ENCODE measurements at places on chromosomes 6 and 20. TPM values are rescaled to one million over a fixed set of nuclear protein-coding genes. Genes with fewer than 3 reads are reported as not detected.
A peak's percentile ranks its signal among the peaks of the same experiment; 100 is the strongest.

DNA sequence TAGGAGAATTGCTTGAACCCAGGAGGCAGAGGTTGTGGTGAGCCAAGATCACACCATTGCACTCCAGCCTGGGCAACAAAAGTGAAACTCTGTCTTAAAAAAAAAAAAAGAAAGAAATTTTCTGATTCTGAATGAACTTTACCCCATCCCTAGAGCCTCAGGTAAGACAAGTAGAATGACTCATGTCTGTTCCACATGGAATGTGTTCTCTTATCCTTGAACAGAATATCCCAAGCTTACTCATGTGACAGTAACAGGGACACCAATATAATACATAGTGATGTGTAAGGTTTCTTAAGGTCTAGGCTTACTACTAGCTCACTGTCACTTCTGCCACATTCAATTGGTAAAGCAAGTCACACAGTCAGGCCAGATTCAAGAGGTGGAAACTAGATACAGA is 219.6 kb upstream of the BTBD3 start:
- no peaks in the 10 kb centered on the region for H3K36me3 ChIP-seq
- H3K27me3 ChIP-seq = no peaks in the 10 kb centered on the region
- DNase-seq = no peak
- no peak overlapping the region for H3K27ac ChIP-seq

PTCRA gene
- not detected for total RNA-seq

DNA sequence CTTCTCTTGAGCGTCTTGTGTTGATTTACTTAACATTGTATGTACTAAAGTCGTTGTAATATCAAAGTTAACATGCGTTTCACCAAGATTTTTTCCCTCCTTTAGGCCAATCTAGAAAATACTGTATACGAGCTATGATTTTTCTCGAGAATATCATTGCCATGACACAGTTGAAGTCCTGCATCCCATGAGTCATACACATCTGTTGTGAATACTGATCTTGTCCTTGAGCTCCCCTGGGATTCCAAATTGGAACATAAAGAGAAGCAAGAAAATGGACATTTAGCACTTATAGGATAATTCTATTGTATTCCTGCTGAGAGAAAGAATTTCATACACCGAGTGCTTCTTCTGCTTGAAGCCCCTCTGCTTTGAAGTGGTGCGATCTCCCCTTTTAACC is 109.6 kb downstream of the SLC35B3 start:
- DNase-seq = no peak
- H3K4me1 ChIP-seq = no peaks in the 10 kb centered on the region
- no peak overlapping the region for H3K27ac ChIP-seq
- no peak overlapping the region for H3K4me3 ChIP-seq

DNA sequence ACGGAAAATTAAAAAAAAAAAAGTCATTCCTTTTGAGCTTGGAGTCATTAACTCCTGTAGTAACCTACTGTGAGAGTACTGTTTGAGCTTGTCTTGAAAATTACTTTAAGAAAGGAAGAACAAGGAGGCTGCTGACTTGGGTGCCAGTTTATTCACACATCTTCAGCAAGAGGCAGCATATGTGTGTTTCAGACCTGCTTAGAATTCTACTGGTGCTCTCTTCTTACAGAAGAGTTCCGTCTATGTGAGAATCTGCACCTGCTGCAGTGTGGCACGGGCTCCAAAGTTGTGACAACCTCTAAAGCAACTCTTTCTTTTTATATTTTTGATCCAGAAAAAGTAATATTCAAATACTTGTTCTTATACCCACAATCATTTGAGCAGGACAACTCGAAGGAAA is 117.4 kb upstream of the SOX4 start:
- H3K27me3 ChIP-seq = peaks cover 23% of the 10 kb centered on the region
- no peak overlapping the region for H3K4me3 ChIP-seq
- no peaks in the 10 kb centered on the region for H3K36me3 ChIP-seq
- no peak overlapping the region for H3K27ac ChIP-seq
- no peak for DNase-seq
- no peaks in the 10 kb centered on the region for H3K4me1 ChIP-seq

DNA sequence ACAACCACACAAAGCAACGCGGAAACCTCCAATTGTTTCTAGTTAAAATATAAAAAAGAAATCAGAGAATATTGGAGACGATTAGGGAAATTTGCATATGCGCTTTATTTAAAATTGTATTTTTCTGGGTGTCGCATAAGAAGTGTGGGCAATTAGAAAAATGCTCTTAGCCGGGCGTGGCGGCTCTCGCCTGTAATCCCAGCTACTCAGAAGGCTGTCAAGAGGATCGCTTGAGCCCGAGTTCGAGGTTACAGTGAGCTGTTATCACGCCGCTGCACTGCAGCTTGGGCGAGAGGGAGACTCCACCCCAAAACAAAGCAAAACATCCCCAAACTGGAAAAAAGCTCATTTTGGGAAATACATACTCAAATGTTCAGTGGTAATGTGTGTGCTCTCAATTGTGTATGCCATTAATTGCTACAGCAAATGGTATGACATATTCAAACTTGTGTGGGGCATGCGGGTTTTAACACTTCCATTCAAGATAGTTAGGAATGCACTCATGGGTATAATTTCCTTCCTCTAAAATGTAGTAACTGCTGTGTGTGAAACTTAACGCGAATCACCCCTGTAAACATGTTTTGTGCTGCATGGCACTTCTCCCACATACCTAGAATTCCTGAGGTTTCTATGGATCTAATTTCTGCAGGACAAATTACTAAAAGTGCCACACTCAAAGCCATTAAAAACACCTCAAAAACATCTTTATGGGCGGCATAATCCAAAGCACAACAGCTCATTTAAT is 54.7 kb upstream of the HFE start:
- H3K27me3 ChIP-seq = peaks cover 8% of the 10 kb centered on the region
- H3K36me3 ChIP-seq = peaks cover 7% of the 10 kb centered on the region
- DNase-seq = peak; percentile 70

- peaks cover 4% of the 10 kb centered on the region for H3K36me3 ChIP-seq
- no peak overlapping the region for H3K4me3 ChIP-seq
- no peaks in the 10 kb centered on the region for H3K27me3 ChIP-seq
- H3K27ac ChIP-seq = peak overlapping the region; percentile 70
- DNase-seq = no peak
These were observed 253.7 kb downstream of the TMEM242 start for GRCh38 chr6:157069585-157069984.

DNA sequence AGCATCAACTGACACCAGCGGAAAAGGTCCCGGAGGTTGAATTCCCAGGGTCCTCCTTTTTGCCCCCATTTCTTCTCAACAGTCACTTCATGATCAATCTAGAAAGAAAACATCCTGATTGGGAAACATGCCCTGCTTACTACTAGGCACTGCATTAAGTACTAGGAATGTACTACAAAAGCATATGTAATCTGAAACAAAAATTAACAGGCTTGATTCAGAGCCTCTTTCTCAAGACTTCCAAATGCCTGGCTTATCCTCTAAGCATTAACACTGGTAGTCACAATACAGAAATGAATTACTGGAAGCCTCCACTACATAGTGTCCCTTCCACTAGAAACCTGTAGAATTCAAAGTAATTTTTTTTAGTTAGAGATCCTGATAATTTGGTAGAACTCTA is 84.5 kb upstream of the LYRM2 start:
- no peaks in the 10 kb centered on the region for H3K4me1 ChIP-seq
- no peak overlapping the region for H3K27ac ChIP-seq
- H3K27me3 ChIP-seq = no peaks in the 10 kb centered on the region
- no peak overlapping the region for H3K4me3 ChIP-seq
- peaks cover 35% of the 10 kb centered on the region for H3K36me3 ChIP-seq

MATN4 gene
- 0.64 TPM for total RNA-seq

RAD21L1 gene
- total RNA-seq = not detected

PRPH2 gene
- not detected for total RNA-seq

GRCh38 chr6:3855866-3856265 is 6.7 kb downstream of the FAM50B start:
- H3K36me3 ChIP-seq = peaks cover under 1% of the 10 kb centered on the region
- H3K27ac ChIP-seq = no peak overlapping the region
- peaks cover 20% of the 10 kb centered on the region for H3K27me3 ChIP-seq

SYNDIG1 gene
- not detected for total RNA-seq

PPP1R3D gene
- 8.7 TPM for total RNA-seq

DCDC2 gene
- not detected for total RNA-seq

DNA sequence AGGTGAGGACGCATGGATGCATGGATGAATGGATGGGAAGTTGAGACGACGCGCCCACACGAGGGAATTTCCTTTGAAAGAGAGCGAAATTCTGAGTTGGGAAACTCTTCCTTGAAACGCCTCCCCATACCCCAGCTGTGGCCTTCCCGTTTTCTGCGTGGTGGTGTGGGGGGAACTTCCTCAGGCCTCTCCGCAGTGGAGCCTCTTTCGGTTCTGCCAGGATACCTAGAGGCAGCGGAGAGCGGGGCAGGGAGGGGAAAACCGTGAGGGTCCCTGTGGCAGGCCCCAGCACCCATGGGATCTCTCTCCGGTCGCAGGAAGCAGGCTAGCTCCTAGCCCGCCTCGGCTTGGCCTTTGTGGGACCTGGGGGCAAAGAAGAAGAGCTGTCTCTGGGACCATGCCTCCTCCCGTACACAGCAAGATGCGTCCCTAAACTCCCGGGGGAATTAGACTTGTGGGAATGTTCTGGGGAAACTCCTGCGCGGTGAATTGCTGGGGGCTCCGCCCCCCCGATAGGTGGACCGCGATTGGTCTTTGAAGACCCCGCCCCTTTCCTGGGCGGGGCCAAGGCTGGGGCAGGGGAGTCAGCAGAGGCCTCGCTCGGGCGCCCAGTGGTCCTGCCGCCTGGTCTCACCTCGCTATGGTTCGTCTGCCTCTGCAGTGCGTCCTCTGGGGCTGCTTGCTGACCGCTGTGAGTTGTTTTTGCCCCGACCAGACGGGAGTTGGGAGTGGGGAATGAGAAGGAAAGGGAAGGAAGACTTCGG is at the start of gene CD40:
TSS of gene CD40 (plus strand) at position 611 of the 764 bp plus-strand sequence. CDS start at position 641, 30 bp downstream.
- no peak within 1 kb of the TSS for H3K27ac ChIP-seq
- DNase-seq = peak; percentile 64
- H3K27me3 ChIP-seq = peaks cover 8% of the 10 kb centered on the region
- H3K4me1 ChIP-seq = peaks cover 15% of the 10 kb centered on the region

GABRR1 gene
- total RNA-seq = not detected

TMEM217 gene
- 2.7 TPM for total RNA-seq

DDO gene
- total RNA-seq = not detected

DNA sequence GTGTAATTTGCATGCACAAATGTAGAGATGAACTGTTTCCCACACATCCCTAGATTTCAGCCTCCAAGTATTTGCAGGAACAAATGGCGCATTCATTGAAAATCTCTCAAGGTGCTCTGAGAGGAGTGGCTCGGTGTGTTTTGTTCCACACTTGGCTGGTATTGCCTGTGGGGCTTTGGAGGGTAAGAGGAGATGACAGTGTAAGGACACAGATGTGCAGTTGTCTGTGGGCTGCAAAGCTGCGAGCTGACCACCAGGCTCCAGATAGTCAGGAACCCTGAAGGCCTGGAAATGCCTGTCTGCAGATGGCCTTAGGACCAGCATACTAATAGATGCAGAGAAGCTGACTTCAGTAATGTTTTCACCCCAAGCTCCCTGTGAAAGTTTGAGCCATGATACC is 57.7 kb upstream of the PBOV1 start:
- H3K27ac ChIP-seq = no peak overlapping the region
- H3K27me3 ChIP-seq = no peaks in the 10 kb centered on the region
- H3K4me1 ChIP-seq = no peaks in the 10 kb centered on the region
- no peak overlapping the region for H3K4me3 ChIP-seq
- no peaks in the 10 kb centered on the region for H3K36me3 ChIP-seq

GRCh38 chr20:44768854-44769480 is 23.3 kb downstream of the KCNK15 start:
- no peak overlapping the region for H3K27ac ChIP-seq
- no peaks in the 10 kb centered on the region for H3K4me1 ChIP-seq
- H3K4me3 ChIP-seq = no peak overlapping the region

DNA sequence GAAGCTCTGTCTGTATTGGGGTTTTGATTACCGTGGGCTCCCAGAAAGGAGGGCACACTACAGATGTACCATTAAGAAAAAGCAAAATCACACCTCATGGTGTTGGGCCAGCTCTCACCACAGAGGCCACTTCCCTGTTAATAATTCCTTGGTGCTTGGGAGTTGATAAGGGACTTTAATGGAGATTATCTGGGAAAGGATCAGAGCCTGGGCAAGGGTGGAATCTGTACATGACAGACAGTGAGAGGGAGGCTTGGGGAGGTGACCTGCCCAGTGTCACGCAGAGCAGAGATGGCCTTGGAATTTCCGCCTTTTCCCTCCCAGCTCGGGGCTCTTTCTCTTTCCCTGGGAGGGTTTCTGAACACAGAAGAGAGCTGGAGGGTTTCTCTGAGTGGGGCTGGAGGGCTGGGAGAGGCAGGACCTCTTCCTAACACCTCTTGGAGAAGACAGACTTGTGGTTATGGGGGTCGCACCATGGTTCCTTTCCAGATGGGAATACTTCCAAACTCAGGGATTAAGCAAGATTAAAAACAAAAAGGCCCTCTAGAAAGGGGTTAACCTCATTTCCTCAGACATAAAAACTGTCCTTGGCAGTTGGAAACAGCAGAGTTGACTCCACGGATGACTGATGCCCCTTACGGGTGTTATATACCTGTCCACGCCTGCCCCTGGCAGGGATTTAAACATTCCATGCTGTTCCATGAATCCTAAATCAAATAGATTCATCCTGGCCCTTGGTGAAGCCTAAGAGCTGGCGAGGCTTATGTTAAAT is 16.8 kb upstream of the KCNK16 start:
- no peak overlapping the region for H3K27ac ChIP-seq
- peaks cover 28% of the 10 kb centered on the region for H3K27me3 ChIP-seq
- H3K36me3 ChIP-seq = no peaks in the 10 kb centered on the region
- DNase-seq = no peak

DNA sequence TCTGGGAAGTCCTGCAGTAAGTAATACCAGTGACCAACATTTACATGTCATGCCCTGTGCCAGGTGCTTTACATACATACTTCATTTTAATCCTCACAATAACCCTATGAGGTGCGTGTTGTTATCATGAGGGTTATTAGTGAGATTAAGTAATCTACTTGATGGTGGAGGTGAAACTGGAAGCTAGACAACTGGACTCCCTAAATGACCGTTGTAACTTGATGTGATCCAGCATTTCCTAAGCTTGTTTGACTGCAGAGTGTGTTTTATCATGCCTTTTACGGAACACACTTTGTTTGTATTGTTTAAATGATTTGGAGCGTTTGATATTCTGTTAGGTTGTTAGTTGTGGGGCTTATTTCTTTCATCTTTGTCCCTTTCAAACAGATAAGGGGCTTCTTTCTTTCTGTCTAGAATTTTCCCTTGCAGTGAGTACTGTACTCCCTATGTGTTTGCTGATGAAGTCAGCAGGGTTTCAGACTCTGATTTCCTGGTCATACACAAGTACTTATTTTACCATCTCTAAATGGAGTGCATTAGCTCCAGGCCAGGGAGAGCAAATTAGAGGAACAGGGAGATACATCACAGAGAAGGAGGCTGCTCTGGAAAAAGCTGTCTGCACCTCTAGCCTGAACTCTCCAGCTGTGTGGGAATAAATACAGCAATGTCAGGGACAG is 29.7 kb downstream of the CHMP4B start:
- peaks cover 53% of the 10 kb centered on the region for H3K4me1 ChIP-seq
- H3K27ac ChIP-seq = no peak overlapping the region
- DNase-seq = no peak
- no peak overlapping the region for H3K4me3 ChIP-seq

- peaks cover 8% of the 10 kb centered on the region for H3K4me1 ChIP-seq
- no peak overlapping the region for H3K27ac ChIP-seq
- DNase-seq = no peak
These were observed 124.0 kb downstream of the PXDC1 start for GRCh38 chr6:3627501-3627900.

CPNE5 gene
- 0.79 TPM for total RNA-seq

Measured in activated CD8-positive, alpha-beta memory T cell treated with anti-CD3 and anti-CD28 coated beads, Interleukin-2, amount 10 ng/mL, durations not matched to agents 7 days and 5 days (primary cell).